ENCODE measurements at places on chromosomes 6 and 20. TPM values are rescaled to one million over a fixed set of nuclear protein-coding genes. Genes with fewer than 3 reads are reported as not detected.

Gene MUCL3
- 0.10 TPM for polyA plus RNA-seq

Gene PNPLA1
- 0.14 TPM for polyA plus RNA-seq

Gene PLCB4
- polyA plus RNA-seq, result 8.3 TPM

- H3K4me1 ChIP-seq, result no peaks in the 10 kb centered on the region
- no peak overlapping the region for H3K27ac ChIP-seq
- H3K27me3 ChIP-seq, result no peaks in the 10 kb centered on the region
- no peaks in the 10 kb centered on the region for H3K36me3 ChIP-seq
- no peak overlapping the region for H3K4me3 ChIP-seq
Measured at GRCh38 chr6:145003145-145003544, 718.0 kb downstream of the UTRN start.

GRCh38 chr20:58264271-58264670, 35.8 kb upstream of the ANKRD60 start:
- no peaks in the 10 kb centered on the region for H3K4me1 ChIP-seq
- no peaks in the 10 kb centered on the region for H3K27me3 ChIP-seq
- H3K4me3 ChIP-seq, result no peak overlapping the region
- no peak for DNase-seq

GRCh38 chr20:3084283-3084985, at the start of gene AVP:
Gene AVP (minus strand): TSS chr20:3084724. CDS start chr20:3084674, 50 bp downstream.
- H3K27me3 ChIP-seq, result peaks cover 68% of the 10 kb centered on the region
- H3K4me1 ChIP-seq, result peaks cover 17% of the 10 kb centered on the region
- H3K36me3 ChIP-seq, result no peaks in the 10 kb centered on the region
- no peak within 1 kb of the TSS for H3K27ac ChIP-seq
- no peak within 1 kb of the TSS for H3K4me3 ChIP-seq

DNA sequence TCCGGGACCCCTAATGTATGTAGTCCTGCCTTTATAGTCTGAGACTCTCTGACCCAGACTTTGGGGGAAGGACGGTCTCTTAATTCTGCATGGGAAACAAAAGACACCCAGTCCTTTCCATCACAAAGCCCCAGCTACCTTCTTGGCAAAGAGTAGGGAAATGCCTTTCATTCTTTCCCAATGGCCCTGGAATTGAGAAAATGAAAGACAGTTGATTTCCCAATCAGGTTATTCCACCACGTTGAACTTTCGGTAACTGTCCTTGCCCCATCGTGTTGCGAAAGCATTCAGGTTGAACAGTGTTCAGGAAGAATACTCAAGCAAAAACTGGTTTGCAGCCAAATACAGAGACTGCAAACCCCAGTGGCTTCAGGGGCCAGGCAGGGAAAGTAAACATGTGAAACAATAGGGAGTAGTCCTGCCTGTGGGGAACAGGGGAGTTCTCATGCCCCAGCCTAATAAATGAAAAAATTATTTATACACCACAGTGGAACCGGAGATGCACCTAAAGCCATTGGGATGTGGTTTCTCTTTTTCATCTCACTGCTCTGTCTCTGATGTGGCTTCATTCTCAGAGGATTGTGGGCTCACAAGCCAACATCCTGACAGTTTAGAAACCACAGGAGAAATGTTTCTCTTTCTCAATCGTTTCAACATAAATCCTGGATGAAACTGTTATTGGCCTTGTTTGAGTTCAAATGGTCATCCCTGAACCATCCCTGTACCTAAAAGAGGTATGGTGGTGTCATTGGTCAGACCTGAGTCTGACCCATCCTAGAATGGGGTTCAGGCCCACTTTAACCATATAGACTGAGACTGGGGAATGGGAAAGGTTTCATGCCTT, 44.2 kb upstream of the SLC9A8 start:
- no peaks in the 10 kb centered on the region for H3K36me3 ChIP-seq
- H3K27me3 ChIP-seq, result no peaks in the 10 kb centered on the region
- H3K27ac ChIP-seq, result peak overlapping the region; percentile 71
- H3K4me1 ChIP-seq, result peaks cover 39% of the 10 kb centered on the region

GRCh38 chr20:62860924-62861691, 514 bp downstream of the TCFL5 start:
- peak overlapping the region; percentile 42 for H3K4me3 ChIP-seq
- peaks cover 12% of the 10 kb centered on the region for H3K27me3 ChIP-seq
- no peak for DNase-seq
- H3K36me3 ChIP-seq, result peaks cover 10% of the 10 kb centered on the region
- H3K4me1 ChIP-seq, result peaks cover 19% of the 10 kb centered on the region

GRCh38 chr20:61129311-61129710, 122.8 kb upstream of the CDH4 start:
- peaks cover 33% of the 10 kb centered on the region for H3K27me3 ChIP-seq
- H3K4me3 ChIP-seq, result no peak overlapping the region
- no peaks in the 10 kb centered on the region for H3K36me3 ChIP-seq
- H3K27ac ChIP-seq, result no peak overlapping the region
- no peaks in the 10 kb centered on the region for H3K4me1 ChIP-seq

GRCh38 chr6:13496513-13497190, 9.3 kb upstream of the GFOD1 start:
- H3K4me1 ChIP-seq, result no peaks in the 10 kb centered on the region
- no peak overlapping the region for H3K4me3 ChIP-seq
- DNase-seq, result no peak
- H3K27ac ChIP-seq, result no peak overlapping the region

- peaks cover 4% of the 10 kb centered on the region for H3K4me1 ChIP-seq
- H3K27me3 ChIP-seq, result peaks cover 6% of the 10 kb centered on the region
- DNase-seq, result peak; percentile 36
- no peaks in the 10 kb centered on the region for H3K36me3 ChIP-seq
Measured at GRCh38 chr20:54062812-54063280, 7.5 kb downstream of the BCAS1 start.

DNA sequence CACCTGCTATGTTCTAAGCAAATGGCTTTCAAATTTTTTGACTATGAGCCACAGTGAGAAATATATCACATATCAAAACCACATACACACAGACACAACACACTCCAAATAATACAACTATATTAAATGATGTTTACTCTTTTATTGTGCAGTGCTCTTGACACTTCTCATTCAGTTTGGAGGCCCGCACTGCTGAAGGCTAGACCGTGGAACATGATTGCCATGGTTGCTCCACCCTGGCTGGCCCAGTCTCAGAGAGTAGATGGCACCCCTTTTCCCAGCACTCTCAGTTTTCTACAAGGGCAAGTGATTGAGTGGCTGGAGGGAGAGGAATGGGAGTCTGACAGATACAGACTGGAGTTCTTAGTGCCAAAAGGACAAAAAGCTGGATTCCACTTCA, 86.9 kb downstream of the SH3BGRL2 start:
- H3K4me1 ChIP-seq, result no peaks in the 10 kb centered on the region
- no peak overlapping the region for H3K4me3 ChIP-seq
- no peak for DNase-seq
- no peaks in the 10 kb centered on the region for H3K27me3 ChIP-seq
- no peaks in the 10 kb centered on the region for H3K36me3 ChIP-seq
- no peak overlapping the region for H3K27ac ChIP-seq

DNA sequence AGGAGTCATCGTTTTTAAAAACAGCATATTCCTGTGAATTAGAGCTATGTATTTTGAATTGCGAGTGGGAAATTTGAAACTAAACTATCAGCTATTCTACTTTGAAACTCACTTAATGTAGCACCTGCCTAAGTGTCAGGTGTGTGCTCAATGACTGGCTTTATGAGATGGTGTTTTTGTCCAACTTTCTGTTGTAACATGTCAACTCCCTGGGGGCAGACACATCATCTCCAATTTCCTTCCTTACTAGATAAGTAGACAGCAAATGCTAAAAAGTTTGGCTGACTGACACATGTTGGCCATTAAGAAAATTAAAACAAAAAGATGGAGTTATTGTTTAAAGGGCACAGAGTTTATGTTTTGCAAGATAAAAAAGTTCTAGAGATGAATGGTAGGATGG, 226.9 kb downstream of the TFAP2B start:
- no peak for DNase-seq
- H3K27me3 ChIP-seq, result no peaks in the 10 kb centered on the region
- no peak overlapping the region for H3K27ac ChIP-seq

DNA sequence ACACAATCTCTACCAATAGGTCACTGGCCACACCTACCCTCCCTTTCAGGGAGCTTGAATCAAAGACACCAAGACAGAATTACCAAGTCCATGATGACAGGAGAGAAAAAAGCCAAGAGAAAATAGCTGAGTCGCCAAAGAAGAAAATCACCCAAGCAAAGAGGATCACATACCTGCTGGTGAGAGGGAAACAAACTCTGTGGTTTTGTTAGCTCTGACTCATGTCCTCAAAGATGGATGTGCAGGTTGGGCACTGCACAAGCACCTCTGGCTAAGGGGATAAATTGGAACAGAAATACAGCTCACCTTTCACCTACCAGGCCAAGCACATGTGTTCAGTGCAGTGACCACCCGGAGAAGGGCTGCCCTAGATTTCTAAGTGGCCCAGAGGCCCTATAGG, 114.8 kb downstream of the TFAP2A start:
- H3K4me1 ChIP-seq, result no peaks in the 10 kb centered on the region
- H3K4me3 ChIP-seq, result no peak overlapping the region
- H3K36me3 ChIP-seq, result no peaks in the 10 kb centered on the region
- no peak overlapping the region for H3K27ac ChIP-seq

DNA sequence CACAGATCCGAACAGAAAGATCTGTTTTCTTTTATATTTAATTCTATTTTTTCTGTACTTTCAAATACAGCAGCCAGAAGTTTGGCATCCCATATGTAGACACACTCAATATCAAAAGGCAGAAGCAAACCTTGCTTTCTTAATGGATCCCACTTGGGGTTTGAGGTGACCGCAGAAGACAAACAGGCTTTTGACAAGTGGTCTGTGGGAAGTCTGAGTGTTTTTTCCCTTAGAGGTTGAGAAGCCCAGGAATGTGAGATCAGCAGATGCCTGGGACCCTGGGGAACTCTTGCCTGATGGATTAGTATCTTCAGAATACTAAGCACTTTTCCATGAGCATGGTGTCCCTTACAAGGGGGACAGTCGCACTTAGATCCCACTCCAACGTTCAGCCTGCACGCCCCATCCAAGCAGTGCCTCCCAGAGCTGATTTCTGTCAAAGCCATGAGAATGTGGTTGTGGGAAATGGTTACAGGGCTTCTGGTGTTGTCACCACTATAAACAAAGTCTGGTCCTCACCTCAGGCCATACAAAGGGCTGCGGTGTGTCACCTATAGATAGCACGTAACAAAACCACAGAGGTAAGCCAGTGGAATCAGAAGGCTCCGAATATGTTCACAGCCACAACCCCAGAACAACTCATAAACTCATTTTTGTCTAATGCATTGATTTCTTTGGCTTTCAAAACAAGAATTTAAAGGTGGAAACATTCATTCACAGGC, 12.7 kb downstream of the IL17F start:
- H3K27me3 ChIP-seq, result no peaks in the 10 kb centered on the region
- no peak for DNase-seq
- H3K4me1 ChIP-seq, result no peaks in the 10 kb centered on the region
- no peaks in the 10 kb centered on the region for H3K36me3 ChIP-seq
- H3K27ac ChIP-seq, result no peak overlapping the region

DNA sequence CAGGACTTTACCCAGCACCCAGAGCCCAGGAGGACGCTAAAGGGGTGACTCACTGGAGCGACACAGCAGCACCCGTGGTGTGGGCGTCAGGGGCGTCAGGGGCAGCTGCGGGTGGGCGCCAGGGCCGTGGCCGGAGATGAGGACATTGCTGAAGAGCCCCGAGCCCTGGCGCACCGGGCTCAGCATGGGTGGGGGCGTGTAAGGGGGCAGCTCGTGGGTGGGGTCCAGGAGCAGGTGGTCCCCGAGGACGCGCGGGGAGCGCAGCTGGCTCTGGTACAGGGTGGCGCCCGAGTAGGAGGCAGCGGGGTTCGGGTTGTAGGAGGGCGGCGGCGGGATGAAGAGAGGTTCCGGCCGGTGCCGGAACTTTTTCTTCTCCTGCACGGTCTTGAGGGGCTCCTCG, 41.6 kb upstream of the MRPS10 start:
- no peak overlapping the region for H3K4me3 ChIP-seq
- H3K27me3 ChIP-seq, result no peaks in the 10 kb centered on the region
- no peak overlapping the region for H3K27ac ChIP-seq
- H3K4me1 ChIP-seq, result no peaks in the 10 kb centered on the region
- DNase-seq, result no peak
- H3K36me3 ChIP-seq, result no peaks in the 10 kb centered on the region

DNA sequence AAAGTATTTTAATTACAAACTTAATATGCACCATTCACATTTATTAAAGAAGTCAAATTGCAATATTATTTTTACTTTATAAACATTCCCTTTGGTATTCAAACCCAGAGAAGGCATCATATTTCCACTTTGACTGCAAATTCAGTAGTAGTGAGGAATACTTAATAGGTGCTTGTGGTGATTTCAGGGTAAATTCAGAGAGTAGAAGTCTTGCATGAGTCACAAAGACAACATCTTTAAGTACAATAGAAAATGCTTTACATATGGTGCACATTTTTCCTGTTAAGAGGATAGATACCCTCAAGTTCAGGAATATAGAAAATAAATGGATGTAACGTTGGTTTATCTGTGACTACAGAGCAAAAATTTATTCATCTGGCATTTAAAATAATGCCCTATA, 390.2 kb downstream of the TENT5A start:
- no peak overlapping the region for H3K4me3 ChIP-seq
- H3K27ac ChIP-seq, result no peak overlapping the region
- no peak for DNase-seq
- no peaks in the 10 kb centered on the region for H3K27me3 ChIP-seq

DNA sequence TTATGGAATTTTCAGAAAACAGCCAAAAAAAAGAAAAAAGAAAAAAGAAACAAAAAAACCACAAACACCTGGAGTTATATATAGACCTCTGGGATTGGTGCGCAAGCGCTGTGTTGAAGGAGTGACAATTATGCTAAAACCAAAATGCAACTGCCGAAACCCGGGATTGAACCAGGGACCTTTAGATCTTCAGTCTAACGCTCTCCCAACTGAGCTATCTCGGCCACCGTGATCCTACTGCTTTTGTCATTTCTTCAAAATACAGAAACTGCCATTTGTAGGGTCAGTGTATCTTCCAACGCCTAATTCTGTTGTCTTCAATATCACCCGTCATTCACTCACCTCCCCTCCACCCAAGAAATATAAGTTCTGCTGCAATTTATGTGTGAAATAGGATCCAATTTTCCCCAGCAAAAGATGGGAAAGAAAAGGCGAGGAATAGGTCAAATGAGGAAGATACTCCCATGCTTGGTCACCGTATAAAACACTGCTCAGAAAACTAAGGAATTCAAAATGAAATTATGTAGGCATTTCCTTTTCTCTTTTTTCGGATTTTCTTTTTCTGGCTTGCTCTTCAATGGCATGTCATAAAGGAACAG, 116.0 kb downstream of the TRIM27 start:
- H3K27me3 ChIP-seq, result peaks cover 55% of the 10 kb centered on the region
- H3K36me3 ChIP-seq, result no peaks in the 10 kb centered on the region
- no peak for DNase-seq
- no peak overlapping the region for H3K27ac ChIP-seq
- H3K4me3 ChIP-seq, result no peak overlapping the region

GRCh38 chr6:17628873-17629272, 28.8 kb downstream of the FAM8A1 start:
- H3K27me3 ChIP-seq, result no peaks in the 10 kb centered on the region

GRCh38 chr6:42336431-42336830, 115.3 kb downstream of the TRERF1 start:
- H3K27ac ChIP-seq, result no peak overlapping the region
- H3K4me3 ChIP-seq, result no peak overlapping the region
- H3K4me1 ChIP-seq, result peaks cover 36% of the 10 kb centered on the region
- no peak for DNase-seq
- H3K27me3 ChIP-seq, result no peaks in the 10 kb centered on the region

GRCh38 chr6:108566406-108566805, 5.7 kb downstream of the FOXO3 start:
- DNase-seq, result no peak
- peaks cover 34% of the 10 kb centered on the region for H3K4me1 ChIP-seq
- no peak overlapping the region for H3K4me3 ChIP-seq
- H3K36me3 ChIP-seq, result no peaks in the 10 kb centered on the region
- H3K27me3 ChIP-seq, result no peaks in the 10 kb centered on the region
- H3K27ac ChIP-seq, result peak overlapping the region; percentile 99

- H3K4me1 ChIP-seq, result no peaks in the 10 kb centered on the region
- no peak overlapping the region for H3K27ac ChIP-seq
- no peak overlapping the region for H3K4me3 ChIP-seq
- no peak for DNase-seq
Measured at GRCh38 chr6:109393157-109393885, 11.1 kb upstream of the CD164 start.
